ENCODE measurements at places on chromosomes 7 and 10.

- DNase-seq: no peak
These were observed 248.2 kb downstream of the SKAP2 start for GRCh38 chr7:26616235-26616634.

DNA sequence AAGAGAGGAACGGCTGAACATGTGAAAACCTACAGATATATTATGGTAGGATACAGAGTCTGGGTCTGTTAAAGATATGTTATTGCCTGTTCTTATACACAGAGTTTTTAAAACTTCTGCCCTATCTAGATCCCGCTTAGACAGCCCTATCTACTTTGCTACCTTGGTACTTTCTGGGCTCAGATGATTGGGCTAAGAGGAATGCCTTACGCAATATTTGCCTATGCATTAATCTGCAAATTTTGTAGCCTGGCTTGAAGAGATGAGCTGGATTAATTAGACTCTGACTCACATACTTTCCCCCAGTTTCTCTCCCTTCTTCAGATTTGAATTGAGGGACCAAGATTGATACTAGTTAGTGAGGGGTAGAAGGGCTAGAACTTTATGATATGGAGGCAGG is 33.6 kb upstream of the A1CF start:
- DNase-seq: peak; percentile 47

DNA sequence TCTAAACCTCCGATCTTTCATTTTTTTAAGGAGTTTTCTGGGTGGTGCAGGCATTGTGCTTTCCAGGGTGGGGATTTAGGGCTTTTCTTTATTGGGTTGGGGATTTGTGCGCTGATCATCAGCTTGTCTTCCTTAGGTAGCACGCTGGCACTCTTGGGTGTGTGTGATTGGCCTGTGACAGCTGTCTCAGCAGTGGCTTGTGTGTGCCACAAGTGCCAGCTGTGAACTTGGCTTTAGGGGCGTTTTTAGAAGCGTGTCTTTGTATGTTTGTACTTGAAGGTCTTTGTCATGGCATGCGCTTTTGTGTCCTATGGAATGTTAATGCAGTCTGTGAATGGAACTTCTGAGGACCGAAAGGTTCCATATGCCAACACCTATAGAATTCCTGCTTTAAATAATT is 788 bp downstream of the AKAP9 start:
- peak; percentile 15 for DNase-seq

- DNase-seq: no peak
These were observed 590.6 kb downstream of the ARL4A start for GRCh38 chr7:13278020-13278419.

GRCh38 chr10:68876246-68877138 is 24.6 kb upstream of the DDX50 start:
- no peak for DNase-seq

- DNase-seq: no peak
These were observed 23.8 kb upstream of the ZNF735 start for GRCh38 chr7:64183126-64183742.

- no peak for DNase-seq
These were observed 45.0 kb upstream of the DPYSL4 start for GRCh38 chr10:132141526-132142395.

- no peak for DNase-seq
These were observed 87.6 kb upstream of the SEMA3D start for GRCh38 chr7:85274454-85274853.

GRCh38 chr10:103265717-103266329 is 11.1 kb upstream of the INA start:
- peak; percentile 67 for DNase-seq

- DNase-seq: no peak
These were observed 56.0 kb downstream of the ANKRD7 start for GRCh38 chr7:118280319-118281012.

GRCh38 chr10:113381981-113382509 is 170.8 kb upstream of the HABP2 start:
- DNase-seq: peak; percentile 82

- DNase-seq: no peak
These were observed 3.7 kb downstream of the SUFU start for GRCh38 chr10:102507521-102507920.

Measured in fibroblast of skin of right quadriceps (primary cell).